Frontal cortex (tissue), 4 donors: ENCODE measurements at places on chromosomes 1 and 21. TPM values are rescaled to one million over a fixed set of nuclear protein-coding genes. Genes with fewer than 3 reads are reported as not detected.
A peak's percentile ranks its signal among the peaks of the same experiment; 100 is the strongest.

LRRC38 gene
- total RNA-seq, result not detected

RAB7B gene
- under 0.01 TPM for total RNA-seq

- no peak for DNase-seq
These were observed 724.3 kb upstream of the CXADR start for GRCh38 chr21:16788584-16788983.

GRCh38 chr1:180281490-180281889, 51.4 kb downstream of the LHX4 start:
- DNase-seq, result no peak

DNA sequence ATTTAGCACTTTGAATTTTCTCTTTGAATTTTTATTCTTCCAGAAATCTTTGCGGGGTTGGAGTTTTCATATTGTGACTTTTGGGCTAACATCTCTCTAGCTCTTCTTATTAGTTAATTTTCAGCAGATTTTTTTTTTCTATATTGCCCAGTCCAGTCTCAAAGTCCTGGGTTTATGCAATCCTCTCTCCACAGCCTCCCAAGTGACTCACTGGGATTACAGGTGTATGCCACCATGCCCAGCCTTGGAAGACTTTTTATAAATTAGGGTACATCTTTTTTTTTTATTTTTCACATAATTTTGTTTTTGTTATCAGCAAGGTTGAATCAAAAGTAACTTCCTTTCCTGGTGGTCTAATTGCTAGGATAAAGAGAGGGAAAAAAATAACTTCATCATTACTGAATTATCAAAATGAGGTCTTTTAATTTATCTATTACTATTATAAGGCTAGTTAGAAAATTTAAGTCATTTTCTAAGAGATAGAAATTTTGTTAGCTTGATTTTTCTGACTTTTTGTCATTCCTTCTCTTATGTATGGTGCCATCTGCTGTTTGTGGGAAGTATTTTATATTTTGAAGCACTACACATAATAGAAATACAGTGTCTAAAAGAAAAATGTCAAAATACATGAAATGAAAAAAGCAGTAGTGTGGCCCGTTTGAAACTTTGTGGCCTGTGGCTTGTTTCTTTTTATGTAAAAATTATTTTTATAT, 273.4 kb upstream of the CACYBP start:
- DNase-seq, result peak; percentile 20

DNA sequence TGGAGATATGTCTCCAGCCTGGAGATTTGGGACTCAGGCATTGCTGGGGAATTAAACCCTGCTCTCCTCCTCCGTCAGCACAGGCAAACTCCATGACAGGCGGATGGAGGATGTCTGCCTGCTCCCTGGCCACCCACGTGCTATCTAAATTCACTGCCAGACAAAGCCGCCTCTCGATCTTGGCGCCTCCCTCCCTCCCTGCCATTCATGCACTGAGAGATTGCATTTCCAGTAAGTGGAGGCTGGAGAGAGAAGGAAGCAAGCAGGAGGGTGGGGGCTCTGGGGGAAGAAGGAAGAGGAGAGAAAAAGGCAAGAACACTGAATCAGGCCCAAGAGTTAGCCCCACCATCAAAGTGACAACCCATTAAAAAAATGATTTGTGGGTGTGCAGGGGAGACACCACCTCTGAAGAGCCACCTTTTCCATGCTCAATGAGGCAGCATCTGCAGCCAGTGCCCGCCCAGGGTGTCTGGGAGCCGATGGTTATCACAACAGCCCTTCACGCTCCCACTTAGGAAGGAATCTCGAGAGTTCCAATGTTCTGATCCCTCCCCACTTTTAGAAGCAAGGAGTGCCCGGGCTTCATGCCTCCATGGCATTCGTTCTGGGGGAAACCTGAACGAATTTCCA, 183.0 kb downstream of the HIVEP3 start:
- peak; percentile 56 for DNase-seq

- DNase-seq, result no peak
These were observed 9.1 kb downstream of the MTOR start for GRCh38 chr1:11253226-11253625.

- DNase-seq, result no peak
These were observed 54.9 kb downstream of the UCK2 start for GRCh38 chr1:165882168-165882837.
